ENCODE measurements at places on chromosomes 4 and X. TPM values are rescaled to one million over a fixed set of nuclear protein-coding genes. Genes with fewer than 3 reads are reported as not detected.

REPS2 gene
- 1.3 TPM for total RNA-seq

MTMR8 gene
- total RNA-seq, result 0.21 TPM

CTAG2 gene
- not detected for total RNA-seq

SLC4A4 gene
- total RNA-seq, result under 0.01 TPM

PLAC8 gene
- 0.48 TPM for total RNA-seq

CTAG1B gene
- total RNA-seq, result not detected

C1QTNF7 gene
- not detected for total RNA-seq

AMBN gene
- total RNA-seq, result not detected

MID2 gene
- total RNA-seq, result 31.5 TPM

OPRPN gene
- total RNA-seq, result not detected

GAGE13 gene
- not detected for total RNA-seq

FHDC1 gene
- total RNA-seq, result 2.3 TPM

PDZD4 gene
- not detected for total RNA-seq

RIBC1 gene
- 0.43 TPM for total RNA-seq

WDR17 gene
- 0.48 TPM for total RNA-seq

XG gene
- 0.85 TPM for total RNA-seq

ENPEP gene
- 0.21 TPM for total RNA-seq

FREM3 gene
- not detected for total RNA-seq

VAMP7 gene
- 22.2 TPM for total RNA-seq

NSG1 gene
- total RNA-seq, result 23.9 TPM

KLB gene
- not detected for total RNA-seq

EPGN gene
- total RNA-seq, result 13.5 TPM

PPBP gene
- total RNA-seq, result 0.24 TPM

CSAG1 gene
- not detected for total RNA-seq

KDR gene
- 0.43 TPM for total RNA-seq

P2RY4 gene
- total RNA-seq, result not detected

FANCB gene
- 2.4 TPM for total RNA-seq

MOSPD2 gene
- 7.5 TPM for total RNA-seq

SSX2 gene
- not detected for total RNA-seq

ESX1 gene
- total RNA-seq, result not detected

NR0B1 gene
- not detected for total RNA-seq

DIPK2B gene
- total RNA-seq, result under 0.01 TPM

ZNF732 gene
- total RNA-seq, result 1.3 TPM

IQCM gene
- not detected for total RNA-seq

NDP gene
- 0.48 TPM for total RNA-seq

TAF1 gene
- total RNA-seq, result 24.5 TPM

SPP1 gene
- 2.3 TPM for total RNA-seq

PASD1 gene
- not detected for total RNA-seq

LINC00632 gene
- under 0.01 TPM for total RNA-seq

MND1 gene
- 4.0 TPM for total RNA-seq

GJB1 gene
- total RNA-seq, result not detected

KIF4A gene
- total RNA-seq, result 1.4 TPM

SAGE1 gene
- total RNA-seq, result not detected

PGAM4 gene
- not detected for total RNA-seq

SOWAHD gene
- total RNA-seq, result 0.43 TPM

TLR10 gene
- not detected for total RNA-seq

C4orf36 gene
- 1.3 TPM for total RNA-seq

HMX1 gene
- not detected for total RNA-seq

PNMA6F gene
- not detected for total RNA-seq

ACSL1 gene
- 100.0 TPM for total RNA-seq

PAGE4 gene
- not detected for total RNA-seq

PLXNB3 gene
- 6.3 TPM for total RNA-seq

All from tracheal epithelial cell (primary cell).